ENCODE measurements at places on chromosomes 3 and 15.
A peak's percentile ranks its signal among the peaks of the same experiment; 100 is the strongest.

DNA sequence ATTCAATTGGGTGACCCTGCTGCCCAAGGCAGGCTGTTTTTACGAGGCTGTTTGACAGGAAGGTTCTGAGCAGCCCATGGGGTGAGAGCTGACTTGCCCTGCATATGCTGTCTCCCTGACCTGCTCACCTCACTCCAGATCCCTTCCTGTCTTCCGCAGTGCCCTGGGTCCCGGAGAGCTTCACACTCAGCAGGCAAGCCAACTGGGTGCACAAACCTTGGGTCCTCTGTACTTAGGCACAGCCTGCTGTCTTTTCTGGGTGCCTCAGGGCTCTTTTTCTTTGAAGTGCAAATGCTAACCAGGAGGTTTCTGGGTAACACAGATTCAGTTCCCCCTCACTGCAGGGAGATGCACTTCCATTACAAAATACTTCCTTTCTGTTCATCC lies 32.8 kb downstream of the ZXDC start:
- peaks cover 12% of the 10 kb centered on the region for H3K36me3 ChIP-seq
- H3K27ac ChIP-seq = no peak overlapping the region
- no peak for DNase-seq
- no peak overlapping the region for H3K4me3 ChIP-seq
- H3K27me3 ChIP-seq = no peaks in the 10 kb centered on the region

- no peak for DNase-seq
- no peaks in the 10 kb centered on the region for H3K27me3 ChIP-seq
- peaks cover 36% of the 10 kb centered on the region for H3K4me1 ChIP-seq
- no peak overlapping the region for H3K4me3 ChIP-seq
Measured at GRCh38 chr3:107589454-107589853, 66.7 kb downstream of the BBX start.

GRCh38 chr3:153856932-153857331 lies 264.3 kb upstream of the ARHGEF26 start:
- H3K36me3 ChIP-seq = no peaks in the 10 kb centered on the region
- H3K4me3 ChIP-seq = no peak overlapping the region
- no peak for DNase-seq
- no peak overlapping the region for H3K27ac ChIP-seq
- H3K27me3 ChIP-seq = peaks cover 3% of the 10 kb centered on the region

DNA sequence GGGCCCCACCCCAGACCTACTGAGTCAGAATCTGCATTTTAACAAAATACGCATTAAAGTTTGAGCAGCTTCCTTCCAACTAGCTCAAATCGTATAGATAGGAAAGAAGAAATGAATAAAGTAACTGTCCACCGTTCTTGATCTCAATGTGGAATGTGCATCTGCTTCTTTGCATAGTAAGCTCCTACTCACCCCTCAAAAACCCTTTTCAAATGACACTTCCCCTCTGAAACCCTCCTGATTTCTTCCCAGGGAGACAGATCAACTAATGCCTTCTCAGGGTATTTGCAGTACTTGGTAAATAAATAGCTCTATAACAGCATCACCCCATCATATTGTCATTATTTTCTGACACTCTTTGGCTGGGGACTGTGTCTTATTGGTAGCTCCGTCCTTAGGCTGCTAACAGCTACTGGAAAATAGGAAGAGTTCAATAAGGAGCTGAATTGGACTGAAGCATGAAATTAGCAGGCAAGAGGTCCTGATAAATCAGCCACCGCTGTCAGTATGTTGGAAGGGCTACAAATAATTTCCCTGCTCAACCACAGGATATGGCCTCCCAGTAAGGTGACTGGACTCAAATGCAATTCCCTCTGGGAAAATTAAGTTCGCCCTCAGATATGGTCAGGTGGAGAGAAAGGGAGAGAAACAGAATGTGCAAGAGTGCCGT lies 10.2 kb downstream of the OXTR start:
- no peaks in the 10 kb centered on the region for H3K36me3 ChIP-seq
- DNase-seq = no peak
- H3K27ac ChIP-seq = no peak overlapping the region
- no peaks in the 10 kb centered on the region for H3K27me3 ChIP-seq
- no peaks in the 10 kb centered on the region for H3K4me1 ChIP-seq

DNA sequence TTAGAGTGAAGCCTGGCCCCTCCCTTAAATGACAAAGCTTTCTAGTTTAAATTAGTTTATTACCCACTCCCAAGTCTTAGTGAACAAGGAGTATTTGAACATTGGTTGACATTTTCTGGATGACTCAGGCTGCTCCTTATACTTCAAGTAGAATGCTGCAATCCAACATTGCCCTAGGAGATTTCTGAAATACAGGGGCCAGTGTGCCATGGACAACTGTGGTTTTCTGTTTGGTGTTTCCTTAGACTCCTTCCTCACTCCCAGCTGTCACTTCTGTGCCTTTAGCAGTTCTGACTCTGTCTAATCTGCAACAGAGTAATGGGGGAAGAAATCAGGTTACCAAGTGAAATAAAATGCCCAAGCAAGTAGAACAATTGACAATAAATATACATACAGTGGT lies 116.1 kb upstream of the P2RY1 start:
- no peak overlapping the region for H3K27ac ChIP-seq
- H3K4me3 ChIP-seq = no peak overlapping the region
- peaks cover 1% of the 10 kb centered on the region for H3K27me3 ChIP-seq
- H3K36me3 ChIP-seq = no peaks in the 10 kb centered on the region
- no peak for DNase-seq

- no peak within 1 kb of the TSS for H3K27ac ChIP-seq
- peaks cover 11% of the 10 kb centered on the region for H3K27me3 ChIP-seq
- H3K4me1 ChIP-seq = peaks cover 15% of the 10 kb centered on the region
- peak; percentile 46 for DNase-seq
- H3K36me3 ChIP-seq = peaks cover 43% of the 10 kb centered on the region
Measured at GRCh38 chr15:72197460-72198355, at the start of gene GRAMD2A. Gene GRAMD2A (minus strand): TSS chr15:72197787.

GRCh38 chr3:120459196-120459595 lies 8.4 kb upstream of the FSTL1 start:
- peaks cover 10% of the 10 kb centered on the region for H3K27me3 ChIP-seq
- no peak overlapping the region for H3K27ac ChIP-seq
- no peaks in the 10 kb centered on the region for H3K36me3 ChIP-seq

DNA sequence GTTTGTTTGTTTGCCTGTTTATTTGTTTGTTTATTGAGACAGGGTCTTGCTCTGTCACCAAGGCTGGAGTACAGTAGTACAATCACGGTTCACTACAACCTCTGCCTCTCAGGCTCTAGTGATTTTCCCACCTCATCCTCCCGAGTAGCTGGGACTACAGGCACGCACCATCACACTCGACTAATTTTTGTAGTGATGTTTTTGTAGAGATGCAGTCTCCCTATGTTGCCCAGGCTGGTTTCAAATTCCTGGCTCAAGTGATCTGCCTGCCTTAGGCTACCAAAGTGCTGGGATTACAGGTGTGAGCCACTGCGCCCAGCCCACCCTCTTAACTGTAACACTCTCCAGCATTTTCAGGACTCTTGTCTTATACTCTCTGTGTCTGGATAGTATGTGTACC lies 26.7 kb downstream of the PLD1 start:
- no peaks in the 10 kb centered on the region for H3K4me1 ChIP-seq
- DNase-seq = no peak
- no peaks in the 10 kb centered on the region for H3K36me3 ChIP-seq
- H3K27ac ChIP-seq = no peak overlapping the region

Data from activated CD4-positive, alpha-beta memory T cell treated with anti-CD3 and anti-CD28 coated beads for 36 hours (primary cell).